ENCODE measurements at places on chromosomes 1 and 21.

DNA sequence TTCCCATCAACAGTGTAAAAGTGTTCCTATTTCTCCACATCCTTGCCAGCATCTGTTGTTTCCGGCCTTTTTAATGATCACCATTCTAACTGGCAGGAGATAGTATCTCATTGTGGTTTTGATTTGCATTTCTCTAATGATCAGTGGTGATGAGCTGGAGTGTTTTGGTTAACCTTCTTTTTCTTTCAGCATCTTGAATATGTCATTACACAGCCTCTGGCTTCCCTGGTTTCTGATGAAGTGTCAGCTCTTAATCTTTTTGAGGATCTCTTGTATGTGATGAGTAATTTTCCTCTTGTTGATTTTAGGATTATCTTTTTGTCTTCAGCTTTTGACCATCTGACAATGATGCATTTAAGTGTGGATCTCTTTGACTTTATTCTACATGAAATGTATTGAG lies 133.2 kb upstream of the GRIK3 start:
- DNase-seq, result no peak

DNA sequence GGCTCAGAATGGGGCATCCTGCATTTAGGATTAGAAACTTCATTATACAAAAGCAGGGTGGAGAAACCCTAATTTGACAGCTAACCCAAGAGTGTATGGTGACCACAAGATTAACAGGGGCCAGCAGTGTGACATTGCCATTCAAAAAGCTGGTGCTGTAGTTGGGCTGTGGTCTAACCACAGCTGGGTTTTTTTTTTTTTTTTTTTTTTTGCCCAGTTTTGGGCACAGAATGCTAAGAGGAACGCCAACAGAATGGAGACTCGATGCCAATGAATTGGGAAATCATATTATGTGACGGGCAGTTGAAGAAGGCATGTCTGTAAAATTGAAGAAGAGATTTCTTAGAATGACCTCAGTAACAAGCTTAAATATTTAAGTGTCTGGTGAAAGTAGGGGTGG lies 58.4 kb downstream of the NFIA start:
- no peak for DNase-seq

DNA sequence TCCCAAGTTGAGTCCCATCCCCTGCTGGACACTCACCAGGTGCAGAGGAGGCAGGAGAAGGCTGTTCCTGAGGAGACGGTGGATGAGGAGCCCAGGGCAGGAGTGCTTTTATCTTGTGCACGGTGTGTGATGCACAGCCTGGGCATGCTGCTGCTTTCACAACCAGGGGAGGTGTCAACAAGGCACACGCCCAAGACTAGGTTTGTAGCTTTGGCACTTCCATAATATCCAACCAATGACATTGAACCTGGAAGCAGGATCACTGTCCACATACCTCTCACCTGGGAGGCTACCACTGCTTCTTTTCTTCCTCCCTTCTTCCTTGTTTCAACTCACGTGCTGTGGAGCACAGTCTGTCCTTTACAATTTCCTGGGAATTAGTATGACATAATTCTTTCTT lies at the start of gene LCE3D:
TSS of gene LCE3D (minus strand) at position 84 of the 400 bp plus-strand sequence. CDS start 580 bp downstream, outside the sequence.
- DNase-seq, result no peak

DNA sequence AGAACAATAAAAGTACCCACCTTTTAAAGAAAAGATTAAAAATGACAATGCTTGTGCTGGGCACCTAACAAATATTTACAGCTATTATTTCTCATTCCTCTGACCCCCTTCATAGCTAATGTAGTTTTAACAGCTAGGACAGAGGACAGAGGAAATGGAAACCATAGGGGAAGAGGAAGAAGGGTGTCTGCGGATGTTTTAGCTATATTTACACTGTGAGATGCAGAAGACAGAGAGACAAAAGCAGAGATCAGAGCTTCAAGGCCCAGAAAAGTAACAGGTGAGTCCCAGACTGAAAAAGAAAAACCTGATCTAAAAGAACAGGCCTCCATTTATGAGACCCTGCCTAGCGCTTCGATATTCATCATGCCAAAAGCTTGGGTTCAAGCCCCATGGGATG lies 72.0 kb downstream of the ZNF281 start:
- DNase-seq, result no peak

All from DND-41 (cell line).